ENCODE measurements at places on chromosomes 16 and 17.
A peak's percentile ranks its signal among the peaks of the same experiment; 100 is the strongest.

- no peak for DNase-seq
Observed at GRCh38 chr16:51813609-51814008, 662.5 kb upstream of the SALL1 start.

DNA sequence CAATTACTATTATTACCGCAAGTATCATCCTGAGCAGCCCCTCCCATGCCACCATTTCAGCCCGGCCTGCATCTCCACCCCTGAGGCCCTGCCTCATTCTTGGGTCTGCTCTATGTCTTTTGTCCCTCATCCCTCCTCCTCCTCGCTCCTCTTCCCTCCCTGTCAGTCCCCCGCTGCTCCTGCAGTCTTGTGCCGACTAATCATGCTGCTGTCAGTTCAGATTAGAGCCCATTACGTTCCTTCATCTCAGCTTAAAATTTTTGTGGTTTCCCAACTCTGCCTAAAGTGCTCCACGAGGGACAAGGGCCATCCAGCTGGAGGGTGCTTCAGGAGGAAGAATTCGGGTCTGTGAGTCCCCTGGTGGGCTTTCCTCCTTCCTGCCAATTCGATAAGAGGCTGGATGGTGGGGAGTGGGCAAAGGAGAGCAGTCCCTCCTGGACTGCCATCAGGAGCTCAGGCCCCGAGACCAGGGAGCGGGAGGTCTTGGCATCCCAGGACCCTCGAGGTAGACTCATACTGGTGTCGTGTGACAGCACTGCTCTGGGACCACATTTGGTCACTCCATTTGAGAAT is 32.9 kb upstream of the GOSR2 start:
- DNase-seq = no peak

DNA sequence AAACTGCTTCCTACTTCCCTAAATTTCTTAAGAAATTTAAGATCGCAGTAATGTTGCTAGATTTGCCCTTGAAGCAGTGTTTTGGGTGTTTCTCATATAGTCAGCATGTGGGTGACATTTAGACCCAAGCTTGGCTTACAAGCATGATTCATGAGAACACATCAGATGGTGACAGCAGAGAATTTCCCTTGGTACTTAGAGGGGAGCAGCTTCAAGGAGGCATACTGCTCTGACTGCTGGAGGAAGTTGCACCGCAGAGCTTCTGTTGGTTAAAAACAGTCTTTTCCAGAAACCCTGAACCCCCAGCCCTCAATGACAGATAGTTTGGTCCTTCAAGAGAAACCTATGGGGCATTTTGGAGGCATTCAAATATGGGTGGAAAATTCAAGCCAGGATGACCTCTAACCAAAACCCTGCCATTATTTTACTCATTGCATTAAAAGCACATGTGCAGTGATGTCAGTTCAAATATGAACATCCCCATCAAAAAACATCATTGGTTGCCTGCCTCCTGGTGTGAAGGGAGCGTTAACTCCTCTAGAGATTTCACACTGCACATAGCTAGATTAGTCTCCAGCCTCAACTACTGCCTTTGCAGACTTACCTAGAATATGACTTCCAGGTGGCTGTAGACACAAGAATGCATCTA is 201.5 kb upstream of the CACNG5 start:
- DNase-seq = peak; percentile 57

- no peak for DNase-seq
Observed at GRCh38 chr16:88640039-88640495, 1.7 kb downstream of the IL17C start.

DNA sequence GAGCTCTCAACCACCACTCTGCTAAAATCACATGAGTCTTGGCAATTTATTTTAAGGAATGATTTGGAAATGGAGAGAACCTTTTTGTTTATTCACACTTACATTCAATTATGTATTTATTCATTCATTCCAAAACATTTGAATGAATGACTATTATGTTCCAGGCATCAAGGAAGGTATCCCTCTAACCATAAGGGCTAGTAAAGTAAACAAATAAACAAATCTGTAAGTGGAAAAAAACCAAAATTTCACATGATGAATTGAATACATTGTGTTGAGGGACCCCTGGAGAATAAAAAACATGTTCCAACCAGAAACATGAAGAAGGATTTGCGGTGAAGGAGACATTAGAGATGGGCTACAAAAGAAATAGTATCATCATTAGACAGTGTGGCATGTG is 677.8 kb downstream of the TOX3 start:
- DNase-seq = no peak
